ENCODE measurements at places on chromosomes 3 and 15.

GRCh38 chr3:27591312-27592210, 107.4 kb upstream of the SLC4A7 start:
- no peak for DNase-seq

- peak; percentile 63 for DNase-seq
Measured at GRCh38 chr15:90225504-90226234, 8.1 kb downstream of the CIB1 start.

DNA sequence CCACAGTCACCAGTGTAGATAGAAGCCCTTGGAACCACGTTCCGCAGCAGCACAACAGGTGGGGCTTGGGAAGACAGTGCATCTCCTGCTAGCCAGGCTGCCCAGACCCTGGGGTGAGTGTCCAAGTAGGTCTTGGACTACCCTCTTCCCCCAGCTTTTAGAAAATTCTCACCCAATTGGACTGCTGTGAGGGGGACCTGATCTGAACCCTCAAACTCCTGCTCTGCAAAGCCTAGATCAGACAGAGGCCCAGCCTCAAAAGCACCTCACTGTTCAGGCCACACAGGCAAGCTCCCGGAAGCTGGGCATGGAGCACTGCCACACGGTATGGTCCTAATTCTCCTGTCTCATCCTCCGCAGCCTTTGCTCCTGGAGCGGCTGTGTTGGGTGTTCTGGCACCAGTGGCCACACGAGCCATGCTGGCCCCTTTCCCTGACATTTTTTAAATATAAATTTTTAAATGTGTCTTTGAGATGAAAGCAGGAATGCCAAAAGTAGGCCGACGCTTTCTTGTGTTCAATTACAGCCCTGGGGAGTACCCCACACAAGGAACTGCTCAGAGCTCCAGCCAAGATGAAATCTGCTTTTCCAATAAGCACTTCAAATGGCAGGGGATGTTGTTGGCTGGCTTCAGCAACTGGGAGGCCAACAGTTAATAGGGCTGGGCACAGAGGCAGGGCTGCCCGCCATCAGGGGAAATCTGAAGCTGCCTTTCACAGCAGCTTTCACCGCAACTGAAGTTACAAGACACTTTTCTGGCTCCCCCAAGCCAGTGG, 40.9 kb downstream of the CPN2 start:
- no peak for DNase-seq

- no peak for DNase-seq
Measured at GRCh38 chr3:177352424-177352823, 155.1 kb upstream of the TBL1XR1 start.

DNA sequence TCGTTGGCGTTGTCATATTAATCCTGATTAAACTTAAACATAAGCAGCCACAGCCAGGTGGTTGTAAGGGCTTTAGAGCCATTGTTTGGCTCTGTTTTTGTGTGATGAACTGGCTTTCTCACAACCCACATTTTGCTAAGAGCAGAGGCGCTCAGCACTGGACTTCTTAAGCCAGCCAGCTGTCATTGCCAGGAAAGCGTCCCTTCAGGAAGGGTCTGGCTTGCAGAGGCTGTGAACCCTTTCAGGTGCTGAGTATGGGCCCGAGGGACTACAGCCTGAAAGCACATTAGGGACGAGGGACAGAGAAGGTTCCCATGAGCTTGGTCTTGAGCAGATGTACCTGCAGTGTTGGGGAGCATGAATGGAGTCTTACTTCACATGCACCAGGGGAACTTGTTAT, 112.3 kb downstream of the CHCHD6 start:
- no peak for DNase-seq

DNA sequence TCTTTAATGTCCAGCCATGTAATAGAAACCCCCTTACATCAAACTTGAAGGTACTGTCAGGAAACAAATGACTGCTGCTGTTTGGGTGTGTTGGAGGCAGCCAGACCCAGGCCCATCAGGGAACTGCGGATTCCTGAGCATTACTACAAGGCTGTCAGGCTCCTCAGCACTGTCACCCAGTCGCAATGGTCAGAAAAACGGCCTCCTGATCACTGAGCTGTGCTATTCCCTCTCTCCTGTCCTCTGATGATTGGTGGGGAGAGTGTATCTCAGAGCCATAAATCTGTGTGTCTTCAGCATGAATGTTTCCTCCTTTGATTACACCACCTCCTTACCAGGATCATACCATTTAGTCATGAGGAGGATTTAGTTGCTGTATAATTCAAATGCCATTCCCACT, 135.2 kb upstream of the GADL1 start:
- no peak for DNase-seq

GRCh38 chr3:127177226-127177625, 15.7 kb upstream of the PRR23E start:
- DNase-seq, result no peak

GRCh38 chr15:81040757-81041156, 40.0 kb downstream of the TLNRD1 start:
- DNase-seq, result no peak
